Osteoblast (primary cell): ENCODE measurements at places on chromosomes 11 and 22. TPM values are rescaled to one million over a fixed set of nuclear protein-coding genes. Genes with fewer than 3 reads are reported as not detected.

GRCh38 chr11:29957431-29957830 is 59.4 kb downstream of the KCNA4 start:
- H3K4me3 ChIP-seq, result no peak overlapping the region
- H3K27me3 ChIP-seq, result no peaks in the 10 kb centered on the region
- no peak for DNase-seq
- H3K4me1 ChIP-seq, result no peaks in the 10 kb centered on the region

GRCh38 chr11:10722307-10722706 is 28.7 kb upstream of the CTR9 start:
- H3K4me1 ChIP-seq, result peaks cover 5% of the 10 kb centered on the region
- H3K4me3 ChIP-seq, result no peak overlapping the region
- no peak for DNase-seq
- H3K27ac ChIP-seq, result no peak overlapping the region
- H3K36me3 ChIP-seq, result no peaks in the 10 kb centered on the region
- peaks cover 18% of the 10 kb centered on the region for H3K27me3 ChIP-seq

GRCh38 chr11:46294365-46295309 is 17.2 kb downstream of the CREB3L1 start:
- peak overlapping the region; percentile 95 for H3K27ac ChIP-seq

DNA sequence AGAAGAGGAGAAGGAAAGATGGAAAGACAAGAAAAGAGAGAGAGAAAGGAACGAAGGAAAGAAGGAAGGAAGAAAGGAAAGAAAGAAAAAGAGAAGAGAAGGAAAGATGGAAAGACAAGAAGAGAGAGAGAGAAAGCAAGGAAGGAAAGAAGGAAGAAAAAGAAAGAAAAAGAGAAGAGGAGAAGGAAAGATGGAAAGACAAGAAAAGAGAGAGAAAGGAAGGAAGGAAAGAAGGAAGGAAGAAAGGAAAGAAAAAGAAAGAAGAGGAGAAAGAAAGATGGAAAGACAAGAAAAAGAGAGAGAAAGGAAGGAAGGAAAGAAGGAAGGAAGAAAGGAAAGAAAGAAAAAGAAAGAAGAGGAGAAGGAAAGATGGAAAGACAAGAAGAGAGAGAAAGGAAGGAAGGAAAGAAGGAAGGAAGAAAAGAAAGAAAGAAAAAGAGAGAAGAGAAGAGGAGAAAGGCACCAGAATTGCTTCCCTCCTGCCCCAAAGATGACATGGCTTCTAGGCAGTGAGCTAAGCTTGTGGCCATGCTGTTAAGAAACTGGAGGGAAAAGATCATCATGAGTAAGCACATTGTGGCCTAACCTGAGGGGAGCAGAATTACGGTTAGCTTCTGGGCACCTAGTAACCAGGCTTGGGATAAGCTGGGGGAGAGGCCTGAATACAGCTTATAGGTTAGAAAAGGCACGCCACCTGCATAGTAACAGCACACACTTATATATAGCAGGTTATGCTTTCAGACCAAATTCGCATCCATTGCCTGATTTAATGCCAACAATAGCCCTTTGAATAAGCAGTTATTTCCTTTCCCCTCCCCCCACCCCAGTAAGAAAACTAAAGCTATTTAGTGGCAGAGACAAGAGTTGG is 2.3 kb upstream of the ST3GAL4 start:
- DNase-seq, result peak; percentile 88
- H3K4me1 ChIP-seq, result peaks cover 57% of the 10 kb centered on the region
- H3K27ac ChIP-seq, result peak overlapping the region; percentile 81

The OR56A1 gene
- total RNA-seq, result under 0.01 TPM in 2 replicates

The OR4A15 gene
- not detected in 2 replicates for total RNA-seq

DNA sequence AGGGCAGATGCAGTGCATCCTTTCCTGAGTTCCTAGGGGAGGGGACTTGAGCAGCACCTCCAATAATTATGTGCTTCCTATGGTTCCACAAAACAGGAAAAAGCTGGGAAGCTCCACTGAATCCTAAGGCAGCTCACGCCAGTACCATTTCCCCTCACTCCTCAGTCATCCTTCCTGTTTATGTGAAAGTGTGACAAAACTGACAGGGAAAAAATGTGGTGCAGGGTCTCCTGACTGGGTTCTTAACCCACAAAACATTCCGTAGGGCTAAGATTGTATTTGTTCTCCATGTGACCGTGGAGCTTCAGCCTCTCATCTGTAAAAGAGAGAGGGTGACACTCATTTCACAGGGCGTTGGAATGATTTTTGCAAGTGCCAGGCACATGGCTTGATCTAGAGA is 12.2 kb upstream of the LYVE1 start:
- no peaks in the 10 kb centered on the region for H3K36me3 ChIP-seq
- peaks cover 16% of the 10 kb centered on the region for H3K4me1 ChIP-seq
- H3K27me3 ChIP-seq, result no peaks in the 10 kb centered on the region
- H3K27ac ChIP-seq, result no peak overlapping the region
- DNase-seq, result no peak
- H3K4me3 ChIP-seq, result no peak overlapping the region

- H3K27ac ChIP-seq, result no peak overlapping the region
- H3K27me3 ChIP-seq, result peaks cover 9% of the 10 kb centered on the region
- H3K4me3 ChIP-seq, result no peak overlapping the region
- DNase-seq, result no peak
Observed at GRCh38 chr11:70088735-70089250, 10.7 kb downstream of the ANO1 start.

- H3K4me1 ChIP-seq, result peaks cover 37% of the 10 kb centered on the region
- no peak overlapping the region for H3K4me3 ChIP-seq
- DNase-seq, result no peak
- no peaks in the 10 kb centered on the region for H3K27me3 ChIP-seq
- H3K36me3 ChIP-seq, result no peaks in the 10 kb centered on the region
Observed at GRCh38 chr11:35107861-35108260, 31.1 kb upstream of the CD44 start.

The DEUP1 gene
- under 0.01 TPM in 2 replicates for total RNA-seq

The KRTAP5-11 gene
- not detected in 2 replicates for total RNA-seq

GRCh38 chr11:109027851-109028250 is 363.0 kb downstream of the DDX10 start:
- H3K27me3 ChIP-seq, result no peaks in the 10 kb centered on the region
- H3K4me3 ChIP-seq, result no peak overlapping the region
- DNase-seq, result no peak
- H3K27ac ChIP-seq, result no peak overlapping the region
- H3K36me3 ChIP-seq, result no peaks in the 10 kb centered on the region
- H3K4me1 ChIP-seq, result peaks cover 7% of the 10 kb centered on the region

The MUC5B gene
- not detected in 2 replicates for total RNA-seq

DNA sequence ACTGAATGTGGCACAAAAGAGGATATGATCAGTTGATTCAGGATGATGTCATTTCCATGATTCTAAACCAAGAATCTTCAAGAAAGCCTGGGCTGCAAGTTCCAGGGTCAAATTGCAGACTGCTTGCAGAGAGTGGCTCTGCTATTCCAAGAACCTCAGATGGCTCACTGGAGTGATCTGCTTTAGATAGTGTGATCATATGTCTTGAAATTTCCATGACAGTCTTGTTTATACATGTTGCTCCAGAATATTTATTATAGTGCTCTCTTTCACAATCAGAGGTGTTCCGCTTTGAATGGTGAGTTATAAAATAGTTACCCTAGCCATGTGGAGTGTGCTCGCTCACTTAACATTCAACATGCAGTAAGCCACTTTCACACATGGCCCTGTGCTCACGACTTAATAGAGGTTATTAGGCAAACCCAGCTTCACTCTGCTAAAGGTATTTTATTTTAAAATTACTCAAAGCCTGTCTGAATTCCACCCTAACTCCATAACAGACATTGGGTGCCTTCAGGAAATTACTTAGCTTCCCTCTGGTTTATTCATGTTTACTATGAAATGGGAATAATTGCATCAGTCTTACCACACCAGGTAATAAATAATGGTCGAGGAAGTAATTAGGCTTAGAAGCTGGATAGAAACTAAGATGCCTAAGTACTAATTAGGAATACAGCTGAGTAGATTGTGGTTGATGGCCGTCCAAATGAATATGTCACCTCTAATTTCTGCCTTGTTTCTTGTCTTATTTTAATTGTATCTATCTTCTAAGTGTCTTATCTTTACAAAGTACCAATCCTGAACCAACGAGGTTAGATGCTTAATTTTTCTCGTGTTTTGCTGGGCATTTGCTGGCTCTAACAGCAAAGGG is 187.9 kb downstream of the ETS1 start:
- H3K27ac ChIP-seq, result peak overlapping the region; percentile 25
- no peaks in the 10 kb centered on the region for H3K27me3 ChIP-seq
- H3K4me3 ChIP-seq, result no peak overlapping the region

GRCh38 chr11:2474059-2474901 is 29.5 kb downstream of the KCNQ1 start:
- peak; percentile 70 for DNase-seq
- H3K36me3 ChIP-seq, result no peaks in the 10 kb centered on the region
- no peak overlapping the region for H3K4me3 ChIP-seq
- H3K4me1 ChIP-seq, result no peaks in the 10 kb centered on the region
- H3K27ac ChIP-seq, result no peak overlapping the region
- peaks cover 25% of the 10 kb centered on the region for H3K27me3 ChIP-seq

The DDIAS gene
- total RNA-seq, result 1.5 and 1.8 TPM in 2 replicates

- H3K27me3 ChIP-seq, result no peaks in the 10 kb centered on the region
- H3K27ac ChIP-seq, result no peak overlapping the region
- no peaks in the 10 kb centered on the region for H3K4me1 ChIP-seq
- DNase-seq, result no peak
- H3K4me3 ChIP-seq, result no peak overlapping the region
Observed at GRCh38 chr11:72354356-72355115, 79.8 kb downstream of the CLPB start.

DNA sequence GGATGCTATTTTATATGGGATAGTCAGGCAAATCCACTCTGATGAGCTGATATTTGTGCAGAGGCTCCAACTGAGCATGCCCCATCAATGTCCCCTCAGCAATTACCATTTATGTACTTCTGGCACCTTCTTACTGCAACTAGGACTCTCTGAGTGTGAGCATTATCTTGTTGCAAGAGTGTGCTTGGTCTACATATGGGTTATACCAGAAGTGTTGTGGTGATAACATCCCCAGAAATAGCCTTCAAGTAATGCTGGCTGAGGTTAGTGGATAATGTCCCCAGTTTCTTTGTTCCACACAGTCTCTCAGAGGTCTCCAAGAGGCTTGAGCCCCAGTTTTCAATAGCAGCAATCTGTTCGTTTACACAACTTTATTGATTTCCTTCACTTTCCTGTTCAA is 408.6 kb downstream of the JRKL start:
- H3K4me1 ChIP-seq, result no peaks in the 10 kb centered on the region
- no peak overlapping the region for H3K4me3 ChIP-seq
- H3K36me3 ChIP-seq, result no peaks in the 10 kb centered on the region
- no peaks in the 10 kb centered on the region for H3K27me3 ChIP-seq
- DNase-seq, result no peak

DNA sequence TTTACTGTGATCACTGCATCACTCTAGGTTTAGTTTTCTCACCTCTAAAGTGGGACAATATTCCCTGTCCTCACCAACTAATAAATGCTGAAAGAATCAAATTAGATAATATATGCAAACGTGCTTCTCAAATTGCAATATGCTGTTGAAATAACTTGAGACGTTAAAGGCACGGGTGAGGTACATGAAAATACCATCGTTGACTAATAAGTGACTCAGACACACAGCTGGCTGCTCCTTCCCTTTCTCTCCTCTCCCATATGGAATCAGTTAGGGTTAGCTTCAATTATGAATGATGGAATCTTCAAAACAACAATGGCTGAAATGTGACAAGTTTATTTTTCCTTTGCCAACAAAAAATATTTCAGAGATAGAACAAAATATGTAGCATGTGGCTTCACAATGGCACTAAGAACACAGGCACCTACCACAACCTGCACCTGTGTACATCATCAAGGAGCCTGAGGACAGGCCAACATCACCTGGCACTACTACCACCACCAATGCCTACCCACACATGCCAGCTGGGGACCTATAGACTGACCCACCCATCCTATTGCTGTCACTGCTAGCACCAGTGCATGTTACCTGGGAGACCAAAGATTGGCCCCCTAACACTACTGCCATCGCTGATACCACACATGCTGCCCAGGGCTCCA is 13.7 kb downstream of the GDPD4 start:
- H3K4me3 ChIP-seq, result no peak overlapping the region
- H3K4me1 ChIP-seq, result peaks cover 21% of the 10 kb centered on the region
- H3K36me3 ChIP-seq, result no peaks in the 10 kb centered on the region
- peak; percentile 83 for DNase-seq
- H3K27me3 ChIP-seq, result no peaks in the 10 kb centered on the region

DNA sequence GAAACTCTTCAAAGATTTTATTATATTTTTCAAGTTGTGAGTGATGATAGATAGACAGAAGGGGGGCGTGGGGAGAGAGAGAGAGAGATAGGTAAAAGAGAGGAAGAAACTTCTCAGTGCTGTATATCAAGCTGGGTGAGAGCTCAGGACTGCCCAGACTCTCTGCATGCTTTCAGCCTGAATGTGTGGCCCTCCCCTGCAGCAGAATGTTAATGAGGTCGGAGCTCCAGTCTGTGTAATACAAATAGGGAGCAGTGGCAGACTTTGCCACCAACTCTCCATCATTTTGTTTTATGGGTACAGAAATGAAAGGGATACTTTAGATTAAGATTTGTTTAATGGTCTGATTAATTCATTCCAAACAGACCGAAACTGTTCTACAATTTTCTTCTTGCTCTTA is 752.8 kb downstream of the OPCML start:
- DNase-seq, result no peak
- H3K4me3 ChIP-seq, result no peak overlapping the region
- no peaks in the 10 kb centered on the region for H3K36me3 ChIP-seq
- no peaks in the 10 kb centered on the region for H3K27me3 ChIP-seq
- H3K4me1 ChIP-seq, result no peaks in the 10 kb centered on the region

- no peak overlapping the region for H3K4me3 ChIP-seq
- no peaks in the 10 kb centered on the region for H3K36me3 ChIP-seq
- no peaks in the 10 kb centered on the region for H3K27me3 ChIP-seq
- no peaks in the 10 kb centered on the region for H3K4me1 ChIP-seq
- no peak for DNase-seq
- no peak overlapping the region for H3K27ac ChIP-seq
Observed at GRCh38 chr22:39446239-39446721, 10.5 kb upstream of the MGAT3 start.

The APLNR gene
- total RNA-seq, result not detected in 2 replicates

DNA sequence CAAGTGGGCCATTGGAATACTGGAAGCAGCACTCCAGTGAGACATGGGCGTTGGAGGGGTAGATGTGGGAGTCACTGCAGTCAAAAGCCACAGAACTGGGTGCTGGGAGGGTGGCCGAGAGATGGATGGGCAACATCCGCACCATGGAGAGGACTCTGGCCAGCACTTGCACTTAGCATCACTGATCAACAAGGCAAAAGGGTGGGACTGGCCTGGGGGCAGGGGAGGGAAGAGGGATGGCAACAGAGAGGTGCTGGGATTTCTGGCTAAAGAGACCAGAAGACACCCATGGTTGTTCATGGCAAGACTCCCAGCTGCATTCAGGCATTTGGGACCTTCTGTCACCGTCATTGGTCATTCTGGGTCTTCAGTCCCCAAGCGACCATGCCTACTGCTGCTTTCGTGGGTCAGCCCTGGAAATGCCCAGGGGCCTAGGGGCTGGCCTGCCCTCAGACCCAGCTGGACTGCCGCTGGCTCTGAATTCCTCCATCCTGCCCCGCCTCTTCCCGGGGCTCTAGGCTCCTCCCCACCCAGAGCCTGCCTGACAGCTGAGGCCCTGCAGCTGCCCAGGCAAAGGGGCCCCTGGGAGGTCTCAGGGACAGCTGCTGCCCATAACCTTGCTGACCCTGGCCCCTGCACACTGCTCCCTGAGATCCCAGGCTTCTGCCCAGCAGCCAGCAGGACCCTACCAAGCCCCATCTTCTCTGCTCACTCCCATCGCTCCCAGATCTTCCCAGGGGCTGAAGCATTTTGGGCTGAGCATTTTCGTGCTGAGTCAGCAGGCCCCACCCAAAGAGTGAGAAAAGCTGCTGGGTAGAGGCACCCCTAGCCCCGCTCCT is 13.0 kb upstream of the CDC42EP2 start:
- peaks cover 7% of the 10 kb centered on the region for H3K36me3 ChIP-seq
- DNase-seq, result peak; percentile 76
- peaks cover 8% of the 10 kb centered on the region for H3K4me1 ChIP-seq
- no peak overlapping the region for H3K4me3 ChIP-seq
- H3K27ac ChIP-seq, result no peak overlapping the region
